ENCODE measurements at places on chromosomes 2 and 18. TPM values are rescaled to one million over a fixed set of nuclear protein-coding genes. Genes with fewer than 3 reads are reported as not detected.

DNA sequence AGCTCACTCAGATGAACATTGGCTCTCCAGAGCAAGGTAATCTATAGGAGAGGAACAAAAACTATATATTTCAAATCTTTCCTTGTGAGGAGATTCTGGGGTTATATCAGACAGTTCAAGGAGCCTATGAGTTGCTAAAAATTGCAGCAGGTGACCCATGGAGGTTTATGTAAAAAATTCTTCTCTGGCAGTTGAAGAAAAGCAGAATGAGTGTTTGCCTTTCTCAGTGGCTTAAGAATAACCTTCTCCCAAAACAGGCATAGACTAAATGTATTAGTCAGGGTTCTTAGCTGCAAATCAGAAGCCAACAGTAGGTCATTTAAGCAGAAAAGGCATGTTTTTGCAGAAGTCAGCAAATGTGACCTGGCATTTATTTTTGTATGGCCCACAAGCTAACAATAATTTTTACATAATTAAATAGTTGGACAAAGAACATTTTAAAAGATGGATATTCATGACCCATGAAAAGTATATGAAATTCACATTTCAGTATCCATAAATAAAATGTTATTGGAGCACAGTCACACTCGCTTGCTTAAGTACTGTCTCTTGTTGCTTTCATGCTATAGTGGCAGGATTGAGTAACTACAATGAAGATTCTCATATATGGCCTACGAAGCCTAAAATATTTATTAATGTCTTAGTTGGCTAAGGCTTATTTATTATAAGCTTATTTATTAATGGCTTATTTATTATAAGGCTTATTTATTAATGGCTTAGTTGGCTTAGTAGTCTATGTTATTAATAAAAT, 93.4 kb upstream of the TLK1 start:
- no peaks in the 10 kb centered on the region for H3K4me1 ChIP-seq
- DNase-seq = no peak
- no peaks in the 10 kb centered on the region for H3K27me3 ChIP-seq
- no peak overlapping the region for H3K4me3 ChIP-seq
- no peak overlapping the region for H3K27ac ChIP-seq

GRCh38 chr2:68594041-68594440, 49.3 kb upstream of the PROKR1 start:
- no peaks in the 10 kb centered on the region for H3K4me1 ChIP-seq
- no peaks in the 10 kb centered on the region for H3K36me3 ChIP-seq
- no peaks in the 10 kb centered on the region for H3K27me3 ChIP-seq
- no peak overlapping the region for H3K27ac ChIP-seq
- H3K4me3 ChIP-seq = no peak overlapping the region

- no peaks in the 10 kb centered on the region for H3K4me1 ChIP-seq
- H3K36me3 ChIP-seq = no peaks in the 10 kb centered on the region
- no peak for DNase-seq
These were observed 39.2 kb downstream of the MREG start for GRCh38 chr2:215973954-215974699.

DNA sequence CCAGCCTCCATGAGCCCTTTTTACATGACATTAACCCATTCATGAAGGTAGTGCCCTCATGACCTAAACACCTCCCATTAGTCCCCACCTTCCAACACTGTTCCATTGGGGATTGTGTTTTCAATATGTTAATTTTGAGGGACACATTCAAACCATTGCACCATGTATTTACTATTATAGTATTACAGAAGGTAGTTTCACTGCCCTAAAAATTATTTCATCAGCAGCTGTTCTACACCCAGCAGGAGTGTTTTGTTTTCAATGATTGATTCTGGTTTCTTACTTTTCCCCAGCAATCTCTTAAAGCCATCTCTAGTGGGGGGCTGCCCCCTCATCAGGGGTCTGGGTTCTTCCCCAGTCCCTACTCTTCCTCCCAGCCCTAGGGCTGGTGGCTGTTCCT, 71.9 kb downstream of the CERS6 start:
- peak overlapping the region; percentile 57 for H3K27ac ChIP-seq
- H3K4me3 ChIP-seq = no peak overlapping the region
- no peaks in the 10 kb centered on the region for H3K36me3 ChIP-seq
- no peak for DNase-seq

DNA sequence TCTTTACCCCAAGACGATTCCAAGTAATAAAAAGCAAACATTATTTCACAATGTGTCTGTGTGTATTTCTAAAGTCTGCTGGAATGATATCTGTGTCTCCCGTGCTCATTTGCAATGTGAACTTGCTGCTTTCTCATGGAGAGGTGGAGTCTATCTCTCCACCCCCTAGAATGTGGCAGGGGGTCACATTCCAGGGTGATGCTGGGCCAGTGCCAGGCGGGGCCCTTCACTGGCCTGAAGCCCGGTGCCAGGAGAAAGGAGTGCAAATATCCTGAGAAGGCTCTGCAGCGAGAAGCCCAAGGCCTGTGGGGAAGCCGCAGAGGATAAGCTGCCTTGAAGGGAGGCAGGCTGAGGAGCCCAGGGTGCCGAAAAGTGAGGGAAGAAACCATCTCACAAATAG, 26.8 kb upstream of the LDLRAD4 start:
- H3K4me1 ChIP-seq = peaks cover 3% of the 10 kb centered on the region
- H3K27ac ChIP-seq = no peak overlapping the region

Gene TRABD2A
- 3.4 TPM for total RNA-seq

Gene TUBB6
- 64.8 TPM for total RNA-seq

Gene CCDC138
- 1.0 TPM for total RNA-seq

Gene PCARE
- total RNA-seq = 1.4 TPM

Measured in heart left ventricle (tissue), 16 donors.